ENCODE measurements at places on chromosomes 7 and 10.

DNA sequence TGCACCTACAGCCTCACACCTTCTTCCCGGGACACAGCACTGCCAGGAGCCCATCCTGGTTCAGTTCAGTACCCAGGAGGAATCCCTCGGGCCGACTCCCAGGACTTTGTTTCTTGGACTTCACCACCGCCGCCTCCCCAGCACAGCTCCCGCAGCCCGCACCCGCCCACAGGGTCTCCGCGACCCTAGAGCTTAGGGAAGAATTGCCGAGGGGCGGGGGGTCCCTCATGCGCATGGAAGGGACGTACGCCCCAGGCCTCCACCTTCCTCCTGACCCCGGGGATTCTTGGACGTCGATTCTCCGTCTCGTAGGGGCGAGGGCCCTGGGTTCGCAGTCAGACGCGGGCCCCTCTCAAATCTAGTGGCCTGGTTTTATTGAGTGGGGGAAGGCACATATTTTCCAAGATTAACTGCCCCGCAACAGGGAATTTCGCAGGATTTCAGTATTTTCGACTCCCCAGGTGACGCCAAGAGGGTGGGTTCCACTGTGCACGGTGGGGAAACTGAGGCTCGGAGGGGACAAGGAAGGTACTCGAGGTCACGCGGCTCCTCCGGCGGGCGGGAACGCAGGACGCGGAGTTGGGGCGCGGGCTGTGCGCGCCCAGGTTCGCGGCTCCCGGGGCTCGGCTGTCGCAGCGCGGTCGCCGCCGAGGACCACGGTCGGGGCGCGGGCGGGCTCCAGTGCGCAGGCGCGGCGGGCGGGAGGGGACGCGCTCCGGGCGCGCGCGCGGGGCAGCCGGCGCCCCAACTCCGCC lies at the start of gene ADCY1:
TSS of gene ADCY1 (plus strand) at position 708 of the 755 bp plus-strand sequence. CDS start 176 bp downstream, outside the sequence.
- DNase-seq = no peak

- DNase-seq = no peak
Observed at GRCh38 chr7:1733206-1733907, 63.3 kb downstream of the ELFN1 start.

- no peak for DNase-seq
Observed at GRCh38 chr10:114877301-114877644, 55.7 kb downstream of the FHIP2A start.

GRCh38 chr10:123800289-123800688 lies 91.3 kb downstream of the CPXM2 start:
- no peak for DNase-seq

GRCh38 chr7:25615593-25615992 lies 387.3 kb upstream of the NPVF start:
- DNase-seq = no peak

DNA sequence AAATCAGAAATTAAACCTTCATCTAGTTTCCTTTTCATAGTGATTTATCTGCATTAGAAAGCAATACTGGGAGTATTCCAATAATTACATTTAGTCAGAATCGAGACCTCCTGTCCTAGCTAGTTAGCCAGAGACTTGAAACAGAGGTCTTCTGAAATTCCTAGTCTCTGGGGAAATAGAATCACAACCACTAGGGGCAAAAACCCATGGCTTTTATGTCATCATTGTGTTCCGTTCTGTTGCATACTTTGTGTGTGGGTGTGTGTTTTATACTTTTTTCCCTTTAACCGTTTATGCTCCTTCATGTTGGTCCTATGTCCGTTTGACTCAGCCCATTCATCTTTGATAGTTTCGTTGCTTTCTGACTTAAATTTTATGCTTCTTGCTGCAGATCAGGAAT lies 79.8 kb downstream of the RALA start:
- no peak for DNase-seq

DNA sequence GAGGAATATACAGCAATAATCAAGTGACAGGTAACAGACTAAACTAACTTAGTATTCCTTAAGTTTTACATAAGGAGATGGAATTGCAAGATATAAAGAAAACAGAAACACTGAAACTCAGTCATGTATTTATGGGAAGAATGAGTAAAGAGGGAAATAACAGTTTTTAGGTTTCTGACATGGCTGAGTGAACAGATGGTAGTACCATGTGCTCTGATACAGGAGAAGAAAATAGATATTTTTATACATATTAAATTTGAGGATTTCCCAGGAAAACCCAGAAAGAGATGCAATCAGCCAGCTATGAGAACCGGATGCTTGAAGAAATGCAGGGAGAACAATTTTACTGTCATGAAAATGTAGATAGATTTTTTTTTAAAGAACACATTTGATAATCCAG lies 669.5 kb upstream of the GRM3 start:
- DNase-seq = no peak

DNA sequence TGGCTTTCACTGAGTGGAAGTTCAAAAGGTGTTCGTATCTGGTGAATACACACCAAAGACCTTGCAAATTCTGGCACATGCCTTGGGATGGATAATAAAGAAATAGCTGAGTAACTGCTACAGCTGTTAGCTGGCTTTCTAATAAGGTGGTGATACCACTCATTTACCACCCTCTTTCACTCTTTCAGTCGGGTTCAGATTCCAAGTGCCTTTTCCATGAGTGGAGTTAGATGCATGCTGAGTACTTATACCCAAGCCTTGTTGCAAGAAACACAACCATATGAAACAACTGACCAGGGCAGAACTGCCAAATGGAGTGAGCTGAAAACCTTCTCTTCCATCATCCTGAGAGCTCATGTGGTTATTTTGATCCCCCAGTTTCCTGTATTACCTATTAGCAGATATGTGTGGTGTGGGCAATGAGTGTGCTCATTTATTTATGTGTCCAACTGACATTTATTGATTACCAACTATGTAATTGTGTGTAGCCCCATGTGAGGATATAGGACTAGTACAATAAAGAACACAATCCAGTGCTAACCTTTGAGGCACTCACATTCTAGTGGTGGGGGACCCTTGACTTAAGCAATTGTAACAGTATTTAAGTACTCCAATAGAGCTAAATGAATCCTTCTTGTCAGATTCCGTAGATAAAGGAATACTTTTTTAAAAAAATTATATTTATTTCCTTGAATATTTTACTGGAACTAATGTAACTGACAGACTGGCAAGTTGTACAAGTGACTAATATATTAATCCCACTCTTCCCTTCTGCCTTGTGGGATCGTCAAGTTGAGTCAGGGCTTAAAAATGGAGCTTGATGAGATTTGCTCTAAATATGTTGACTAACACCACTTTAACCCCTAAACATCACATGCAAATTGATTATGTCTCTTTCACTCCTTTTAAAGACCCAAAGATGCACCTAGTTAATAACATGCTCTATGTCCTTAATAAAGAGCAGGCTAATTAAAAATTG lies 124.7 kb downstream of the ARID5B start:
- no peak for DNase-seq

DNA sequence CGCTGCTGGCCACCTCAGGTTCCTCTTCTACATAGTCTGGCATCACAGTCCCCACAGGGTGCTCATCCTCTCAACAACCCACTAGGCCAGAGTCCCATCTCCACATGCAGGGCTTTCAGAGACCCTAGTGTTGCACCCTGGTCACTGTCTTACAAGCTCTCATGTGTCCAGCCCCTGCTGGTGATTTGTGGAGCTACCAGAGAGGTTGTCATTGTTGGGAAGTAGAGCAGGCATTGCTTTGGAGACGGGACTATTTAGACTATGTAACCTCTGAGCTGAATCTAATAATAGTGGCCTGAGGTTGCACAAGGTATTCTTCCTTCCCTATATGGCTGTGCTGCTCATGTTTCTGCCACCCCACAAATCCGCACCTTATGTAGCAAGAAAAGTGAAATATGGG lies 135.3 kb upstream of the VWC2 start:
- DNase-seq = no peak

DNA sequence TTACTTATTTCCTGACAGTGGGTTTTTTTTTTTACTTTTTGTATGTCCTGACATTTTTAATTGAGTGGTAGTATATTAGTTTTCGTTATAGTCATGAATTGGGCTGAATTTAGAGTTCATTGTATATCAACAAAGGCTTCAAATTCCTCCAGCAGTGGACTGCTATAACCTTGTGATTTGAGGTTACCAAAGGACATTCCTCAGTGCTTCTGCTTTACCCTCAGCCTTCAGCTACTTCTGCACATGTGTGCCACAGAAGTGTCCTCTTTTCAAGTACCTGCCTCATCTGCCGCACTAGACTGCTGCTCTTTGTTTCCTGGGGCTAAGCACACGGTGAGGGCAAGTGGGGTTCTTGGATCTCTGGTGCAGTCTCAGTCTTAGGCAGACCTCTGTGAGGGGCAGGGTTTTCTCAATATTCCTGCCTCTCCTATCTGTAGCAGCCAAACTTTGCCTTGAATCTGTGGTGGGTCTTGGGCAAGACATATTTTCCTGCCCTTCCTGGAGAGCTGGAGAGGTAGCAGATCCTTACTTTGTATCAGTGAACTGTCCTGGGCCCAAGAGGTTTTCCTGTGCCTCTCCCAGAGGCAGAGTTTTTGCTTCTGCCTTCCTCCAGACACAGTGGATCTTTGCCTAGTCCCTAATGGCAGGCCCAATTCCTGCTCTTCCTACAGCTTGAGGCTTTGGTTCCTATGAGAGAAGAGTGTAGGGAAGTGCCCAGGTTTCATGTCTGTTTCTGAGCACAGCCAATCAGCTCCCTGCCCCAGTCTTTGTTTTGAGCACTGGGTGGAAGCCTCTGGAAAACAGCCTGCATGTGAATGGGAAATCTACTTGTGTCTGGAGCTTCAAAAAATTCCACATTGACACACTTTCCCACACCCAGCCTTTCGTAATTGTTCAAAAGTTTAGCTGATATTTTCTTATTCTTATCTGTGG lies 39.0 kb upstream of the STRIP2 start:
- DNase-seq = no peak

DNA sequence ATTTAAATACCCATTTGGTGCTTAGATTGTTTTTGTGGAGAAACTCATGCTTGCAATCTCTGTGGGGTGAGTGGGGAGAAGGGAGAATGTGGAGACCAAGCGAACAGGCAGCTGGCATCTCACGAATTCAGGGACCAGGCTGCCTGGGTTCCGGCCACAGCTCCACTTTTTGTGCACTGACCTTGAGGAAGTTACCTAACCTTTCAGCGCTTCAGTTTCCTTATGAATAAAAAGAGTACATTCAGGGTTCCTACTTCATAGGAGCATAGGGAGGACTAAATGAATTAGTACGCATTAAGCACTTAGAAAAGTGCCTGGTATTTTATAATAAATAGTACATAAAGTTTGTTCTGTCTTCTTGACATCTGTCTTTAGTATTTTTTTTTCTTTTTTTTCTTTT lies 72.5 kb downstream of the PRTFDC1 start:
- no peak for DNase-seq

DNA sequence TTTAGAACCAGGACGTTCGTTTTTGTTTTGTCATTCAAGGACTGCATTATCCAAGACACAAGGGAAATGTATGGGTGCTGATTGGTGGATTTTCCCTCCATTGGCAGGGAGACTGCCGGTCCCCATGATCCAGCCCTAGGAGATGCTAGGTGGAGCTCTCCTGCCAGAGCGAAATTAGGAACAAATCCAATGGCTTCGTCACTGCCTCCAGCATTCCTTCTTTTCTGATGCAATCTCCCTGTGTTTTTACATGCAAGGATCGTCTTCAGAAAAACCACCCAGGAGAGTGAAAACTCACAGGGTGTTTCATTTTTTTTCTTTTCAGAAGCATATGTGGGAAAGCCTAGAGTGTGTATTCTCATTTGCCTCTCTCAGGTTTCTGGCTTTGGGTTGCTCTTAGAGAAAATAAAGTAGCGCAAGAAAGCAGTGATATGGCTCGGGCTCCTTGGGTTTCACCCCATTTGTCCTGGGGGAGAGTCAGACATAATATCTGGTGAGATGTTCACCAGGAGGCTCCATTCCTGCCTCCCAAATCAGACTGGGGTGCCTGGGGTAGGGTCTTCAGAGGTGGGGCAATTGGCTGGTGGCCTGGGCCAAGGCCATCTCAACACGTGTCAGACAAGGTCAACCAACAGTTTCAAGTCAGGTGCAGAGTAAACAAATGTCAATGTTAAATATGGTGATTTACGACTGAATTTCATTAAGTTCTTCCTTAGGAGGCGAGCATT lies 450.9 kb upstream of the MKI67 start:
- DNase-seq = no peak

- DNase-seq = no peak
Observed at GRCh38 chr7:14759785-14760184, 142.8 kb downstream of the DGKB start.

- DNase-seq = no peak
Observed at GRCh38 chr7:12629816-12630512, 57.5 kb upstream of the ARL4A start.

DNA sequence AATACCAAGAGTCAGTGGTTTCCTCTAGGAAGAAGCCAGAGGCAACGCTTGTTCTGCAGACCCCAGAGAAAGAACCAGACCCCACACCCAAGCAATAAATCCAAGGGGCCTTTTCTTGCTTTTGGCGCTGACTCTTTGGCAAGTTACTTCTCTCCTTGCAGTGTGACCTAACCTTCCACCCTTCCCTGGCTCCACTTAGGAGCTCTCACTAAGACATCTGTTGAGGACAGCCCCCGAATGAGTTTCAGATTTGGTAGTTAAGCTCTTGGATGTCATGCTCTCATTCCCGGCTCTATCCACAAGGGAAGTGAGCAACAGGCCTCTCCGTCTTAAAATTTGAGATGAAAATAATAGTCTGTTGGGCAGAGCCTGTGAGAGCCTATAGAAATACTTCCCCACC lies 50.6 kb upstream of the FAM204A start:
- DNase-seq = no peak

DNA sequence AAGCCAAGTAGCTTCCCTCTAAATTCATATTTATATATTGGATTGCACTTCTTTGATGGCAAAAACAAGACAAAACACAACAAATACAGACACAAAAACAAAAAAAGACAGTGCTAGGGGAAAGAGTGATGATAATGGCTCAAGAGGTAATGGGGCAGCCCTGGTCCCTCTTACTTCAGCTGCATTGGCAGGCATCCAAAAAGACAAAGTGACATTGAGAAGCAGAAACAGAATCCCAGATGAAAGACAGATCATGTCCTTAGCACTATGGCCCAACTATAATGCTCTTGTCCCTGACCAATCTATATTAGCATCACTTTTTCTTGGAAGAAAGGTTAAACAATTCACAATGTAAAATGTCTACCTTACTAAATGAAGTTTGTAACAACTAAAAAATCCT lies 76.2 kb downstream of the GPR85 start:
- DNase-seq = no peak

GRCh38 chr10:27068217-27068891 lies 31.9 kb downstream of the ANKRD26 start:
- DNase-seq = no peak

GRCh38 chr7:107660381-107661080 lies at the start of gene SLC26A4:
Gene SLC26A4 (plus strand): TSS chr7:107660828. CDS start chr7:107661642, 814 bp downstream.
- DNase-seq = no peak

GRCh38 chr7:99140813-99141212 lies 3.1 kb downstream of the SMURF1 start:
- DNase-seq = no peak

DNA sequence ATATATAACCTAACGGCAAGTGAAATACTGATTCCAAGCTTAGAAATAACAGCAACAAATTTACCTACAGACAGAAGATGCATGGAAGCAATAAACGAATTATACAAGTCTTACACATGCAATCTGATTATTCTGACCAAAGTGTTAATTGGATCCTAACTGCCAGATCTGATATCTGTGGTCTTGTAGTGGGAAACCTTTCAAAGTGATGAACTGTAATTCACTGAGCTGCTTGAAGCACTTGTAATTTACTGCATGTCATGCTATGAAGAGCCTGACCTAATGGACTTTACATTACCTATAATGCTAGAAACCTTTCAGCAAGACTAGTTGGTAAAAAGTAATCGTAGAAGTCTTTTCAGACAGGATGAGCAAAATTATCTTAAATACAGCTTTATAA lies 205.6 kb downstream of the FOXP2 start:
- DNase-seq = no peak
